ENCODE measurements at places on chromosomes 1 and 21.

DNA sequence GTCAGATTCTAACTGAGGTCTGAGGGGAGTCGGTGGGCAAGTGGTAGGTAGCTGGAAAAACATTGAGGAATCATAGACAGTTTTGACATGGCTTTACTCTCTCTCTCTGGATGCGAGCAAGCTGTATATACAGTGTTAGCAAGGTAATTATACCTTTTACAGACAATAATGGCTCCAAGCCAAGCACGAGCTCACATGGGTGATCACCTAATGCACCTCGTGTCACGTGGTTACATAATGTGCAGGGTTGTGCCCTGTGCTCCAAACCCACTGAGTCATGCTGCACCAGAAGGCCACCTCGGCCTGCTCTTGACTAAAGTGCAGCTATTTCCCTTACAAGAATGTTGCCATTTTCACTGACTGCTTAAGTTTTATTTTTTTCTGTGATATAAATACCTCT, 7.6 kb upstream of the CLCA2 start:
- no peak for DNase-seq

- no peak for DNase-seq
Observed at GRCh38 chr1:221695301-221695700, 46.6 kb downstream of the DUSP10 start.

- no peak for DNase-seq
Observed at GRCh38 chr1:41915786-41916571, 2.7 kb downstream of the HIVEP3 start.

GRCh38 chr1:7110321-7110720, 325.1 kb downstream of the CAMTA1 start:
- no peak for DNase-seq

DNA sequence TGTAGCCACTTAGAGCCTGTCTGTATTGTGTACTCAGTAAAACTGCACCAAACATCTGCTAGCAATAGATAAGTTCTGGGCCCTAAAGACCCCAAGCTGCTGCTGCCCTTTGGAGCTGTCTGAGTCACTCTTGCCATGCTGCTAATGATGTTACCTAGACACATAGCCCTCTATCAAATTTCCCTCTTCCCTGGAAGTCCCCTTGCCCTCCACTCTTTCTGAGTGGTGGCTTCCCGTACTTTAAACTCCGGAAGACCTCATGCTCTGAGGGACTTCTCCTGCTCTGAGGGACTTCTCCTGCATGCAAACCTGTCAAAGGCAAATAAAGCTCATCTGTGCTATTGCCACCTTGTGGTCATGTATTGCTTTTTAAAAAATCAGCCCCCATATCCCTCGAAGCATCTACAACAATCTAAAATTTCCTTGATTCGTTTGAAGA, 34.0 kb downstream of the FH start:
- no peak for DNase-seq

GRCh38 chr21:31218830-31219608, 125.0 kb downstream of the TIAM1 start:
- no peak for DNase-seq

DNA sequence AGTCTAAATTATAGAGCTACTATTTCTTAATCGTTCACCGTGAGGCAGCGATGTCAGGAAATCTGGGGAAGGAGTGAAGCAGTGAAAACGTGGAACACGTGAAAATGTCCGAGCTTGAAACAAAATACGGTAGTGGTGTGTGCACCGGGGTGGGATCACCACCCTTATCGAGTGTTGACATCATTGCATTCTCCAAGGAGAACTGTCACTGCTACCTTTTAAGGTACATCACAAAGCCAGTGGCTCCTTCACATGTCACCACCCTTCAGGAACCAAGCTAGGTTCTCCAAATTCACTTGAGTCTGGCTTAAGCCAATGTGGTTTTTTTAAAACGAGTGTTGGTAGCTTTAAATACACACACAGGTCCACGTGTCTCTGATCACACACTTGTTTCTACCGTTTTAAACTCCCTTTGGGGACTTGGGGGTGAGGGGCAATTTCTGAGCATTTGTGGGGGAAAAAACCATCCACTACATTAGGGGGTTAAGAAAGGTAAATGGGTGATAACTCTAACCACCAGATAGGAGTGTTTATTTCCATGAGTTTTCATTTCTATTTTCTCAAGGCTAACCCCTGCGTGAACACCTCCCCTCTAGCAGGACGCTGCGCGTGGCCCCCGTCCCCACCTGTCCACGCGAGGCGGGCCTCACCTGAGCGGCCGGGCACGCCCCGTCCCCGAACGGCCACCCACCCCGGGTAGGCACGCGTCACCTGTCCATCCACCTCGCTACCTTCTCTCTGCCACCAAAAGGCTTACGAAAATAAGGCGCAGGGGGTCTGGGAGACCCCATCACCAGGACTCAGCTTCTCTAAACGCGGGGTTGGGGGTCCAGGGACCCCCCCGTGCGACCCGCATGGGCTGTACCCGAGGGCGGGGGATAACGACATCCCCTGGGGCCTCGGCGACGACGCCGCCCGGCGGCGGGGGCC, 978 bp downstream of the PRDM15 start:
- no peak for DNase-seq

GRCh38 chr1:218850367-218850766, 323.3 kb upstream of the LYPLAL1 start:
- no peak for DNase-seq

DNA sequence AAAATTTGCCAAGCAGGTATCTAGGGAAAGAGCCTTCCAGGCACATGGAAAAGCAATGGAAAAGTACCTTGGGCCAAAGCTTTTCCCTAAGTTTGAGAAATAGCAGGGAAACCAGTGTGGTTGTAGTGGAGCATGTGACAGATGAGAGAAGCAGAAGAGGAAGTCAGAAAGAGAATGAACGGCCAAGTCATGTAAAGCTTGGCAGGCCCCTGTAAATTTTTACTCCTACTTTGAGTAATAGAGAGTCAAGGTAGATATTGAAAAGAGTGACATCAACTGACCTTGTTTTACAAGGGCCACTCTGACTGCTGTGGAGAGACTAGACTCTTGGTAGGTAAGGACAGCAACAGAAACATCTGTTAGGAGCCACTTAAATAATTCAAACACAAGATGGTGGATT, 180.9 kb upstream of the PRMT6 start:
- DNase-seq, result no peak

- DNase-seq, result no peak
Observed at GRCh38 chr1:31671561-31672201, 27.0 kb upstream of the PEF1 start.

- no peak for DNase-seq
Observed at GRCh38 chr21:41848533-41848932, 30.6 kb downstream of the PRDM15 start.

GRCh38 chr1:246039584-246039983, 467.5 kb downstream of the SMYD3 start:
- no peak for DNase-seq

DNA sequence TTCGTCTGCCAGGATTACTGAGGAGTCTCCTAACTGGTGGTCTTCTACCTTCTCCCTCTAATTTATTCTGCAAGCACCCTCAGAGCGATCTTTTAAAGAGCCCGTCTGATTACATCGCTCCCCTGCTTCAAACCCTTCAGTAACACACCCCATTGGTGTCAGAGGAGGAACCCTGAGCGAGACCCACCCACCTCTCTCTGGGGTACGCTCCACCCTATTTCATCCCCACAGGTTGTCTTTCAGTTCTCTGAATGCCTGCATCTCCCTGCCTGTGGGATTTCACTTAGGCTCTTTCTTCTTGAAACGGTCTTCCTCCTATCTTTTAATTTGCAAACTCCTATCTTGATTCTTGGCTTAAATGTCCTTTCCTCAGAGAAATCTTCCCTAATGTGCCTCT, 39.4 kb downstream of the C1orf21 start:
- DNase-seq, result no peak

DNA sequence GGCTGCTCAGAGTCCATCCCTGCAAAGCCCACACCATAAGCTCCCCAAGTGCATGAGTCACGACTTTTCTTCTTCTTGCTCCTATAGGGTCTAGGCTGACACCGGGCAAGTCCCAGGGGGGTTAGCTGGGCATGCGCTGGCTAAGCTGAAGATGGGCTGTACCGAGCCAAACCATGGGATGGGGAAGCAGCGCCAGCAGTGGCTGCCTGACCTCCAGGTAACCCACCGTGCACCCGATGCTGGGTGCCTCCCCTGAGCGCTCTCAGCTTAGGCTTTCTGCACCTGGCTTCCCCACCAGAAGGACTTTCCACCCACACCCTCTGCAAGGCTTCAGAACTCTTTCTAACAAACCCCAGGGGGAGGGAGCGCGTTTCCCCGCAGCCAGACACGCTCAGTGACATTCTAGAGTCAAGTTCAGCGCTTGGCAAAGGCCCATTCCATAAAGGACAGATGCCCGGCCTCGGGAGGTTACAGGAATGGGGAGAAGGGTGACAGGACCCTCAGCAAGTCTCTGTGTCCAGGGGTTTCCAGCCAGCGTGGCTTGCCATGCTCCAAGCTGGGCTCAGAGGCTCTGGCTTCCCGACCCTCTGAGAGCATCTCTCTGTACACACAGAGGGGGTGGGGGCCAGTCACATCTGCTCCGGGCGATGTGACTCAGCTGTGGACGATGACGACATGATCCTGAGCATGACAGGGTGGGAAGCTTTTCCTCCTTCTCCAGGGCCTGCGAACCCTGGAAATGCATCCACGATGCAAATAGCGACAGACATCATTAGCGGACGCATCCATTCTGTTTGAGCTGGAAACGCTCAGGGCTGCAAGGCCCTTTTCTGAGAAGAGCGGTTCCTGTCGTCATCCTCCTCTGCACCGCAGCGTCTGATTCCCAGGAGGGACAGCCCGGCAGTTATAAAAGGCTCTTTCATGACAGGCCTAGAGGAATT, 107.8 kb downstream of the SIK1 start:
- DNase-seq, result no peak

- no peak for DNase-seq
Observed at GRCh38 chr1:67534627-67535065, 104.4 kb upstream of the SERBP1 start.

- no peak for DNase-seq
Observed at GRCh38 chr1:242836423-242836822, 311.9 kb upstream of the PLD5 start.

GRCh38 chr1:223492044-223492443, 98.8 kb downstream of the CCDC185 start:
- DNase-seq, result no peak

- no peak for DNase-seq
Observed at GRCh38 chr1:189693140-189693539, 784.5 kb downstream of the BRINP3 start.

DNA sequence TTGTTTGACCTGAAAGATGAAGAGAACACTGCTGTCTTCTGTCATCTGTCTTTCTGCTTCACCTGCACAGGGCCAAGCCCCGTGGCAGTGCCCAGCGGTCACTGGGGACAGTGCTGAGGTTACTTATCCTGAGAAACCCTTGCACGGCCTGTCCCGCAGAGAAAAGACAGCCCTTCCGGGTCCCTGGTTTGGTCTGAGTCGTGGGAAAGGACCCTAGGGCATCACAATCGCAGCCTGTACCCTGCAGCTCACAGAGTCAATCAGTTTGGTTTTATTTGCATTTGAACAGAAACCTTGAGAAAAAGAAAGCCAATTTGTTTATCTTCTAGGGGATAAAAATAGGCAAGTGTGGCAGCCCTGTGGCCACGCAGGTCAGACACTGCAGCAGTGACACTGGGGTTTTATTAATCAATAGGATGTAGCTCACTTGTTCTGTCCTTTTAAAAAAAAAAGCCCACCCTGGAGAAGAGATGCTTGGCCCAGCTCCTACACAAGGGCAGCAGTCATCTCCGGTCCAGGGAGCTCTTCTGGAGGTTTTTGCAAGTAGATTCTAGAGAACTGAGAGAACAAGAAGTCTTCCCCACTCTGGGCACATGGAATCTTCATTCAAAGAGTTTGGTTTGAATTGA, 120.0 kb downstream of the PEX14 start:
- DNase-seq, result no peak

DNA sequence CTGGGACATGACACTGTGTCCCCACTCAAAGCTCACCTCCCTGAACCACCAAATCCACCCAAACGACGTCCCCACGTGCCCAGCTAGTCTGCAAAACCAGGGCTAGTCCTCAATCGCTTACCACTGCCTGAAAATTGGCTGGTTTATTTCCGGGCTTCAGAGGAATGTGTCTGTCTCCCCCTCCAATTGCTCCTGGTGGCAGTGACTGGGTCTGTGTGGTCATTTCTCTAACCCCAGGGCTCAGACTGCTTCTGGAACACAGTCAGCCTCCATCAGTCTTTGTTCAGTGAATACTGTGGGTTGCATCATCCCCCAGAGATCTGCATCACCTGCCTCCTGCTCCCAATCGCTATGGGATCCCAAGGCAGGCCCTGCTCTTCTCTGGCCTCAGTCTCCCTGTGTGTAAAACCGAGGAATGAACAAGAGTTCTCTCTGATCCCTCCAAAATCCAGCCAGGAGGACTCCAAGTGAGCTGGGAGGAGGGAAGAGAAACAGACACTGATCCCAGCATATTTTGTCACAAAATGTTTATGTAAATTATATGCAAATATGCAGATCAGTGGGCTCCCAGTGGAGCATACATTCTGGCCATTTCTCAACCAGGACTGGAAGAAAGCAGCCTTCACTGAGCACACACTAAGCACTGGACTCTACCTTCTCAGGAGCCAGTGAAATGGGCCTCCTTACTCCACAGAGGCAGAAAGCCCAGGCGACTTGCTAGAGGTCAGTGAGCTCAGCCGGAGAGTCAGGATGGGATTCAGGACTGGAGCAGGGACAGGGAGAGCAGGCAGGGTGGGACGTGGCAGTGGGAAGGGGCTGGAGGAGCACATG, 20.9 kb downstream of the SDC3 start:
- DNase-seq, result no peak

DNA sequence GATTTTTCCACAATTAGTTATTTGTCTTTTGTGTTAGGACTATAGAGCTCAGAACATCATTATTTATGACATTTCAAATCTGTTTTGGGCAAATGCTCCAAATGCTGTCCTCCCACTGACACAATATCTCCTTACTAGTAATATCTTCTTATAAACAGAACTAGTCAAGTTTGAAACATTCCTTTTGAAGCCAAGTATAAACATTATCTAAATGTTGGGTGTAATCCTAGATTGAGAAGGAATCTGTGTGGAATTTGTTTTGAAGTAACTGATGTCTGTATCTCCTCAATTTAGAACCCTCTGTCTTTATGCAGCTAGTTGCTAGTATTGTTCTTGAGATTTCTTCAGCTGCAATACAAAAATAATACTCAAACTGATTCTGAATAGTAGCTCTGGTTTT, 28.5 kb upstream of the PAXBP1 start:
- DNase-seq, result no peak
